Activated CD4-positive, alpha-beta T cell treated with anti-CD3 and anti-CD28 coated beads, Interleukin-10, Interleukin-2, amounts not matched to agents 100 ng/mL and 50 ng/mL, durations not matched to agents 16 hours and 8 hours (primary cell): ENCODE measurements at places on chromosomes 1 and 21.
A peak's percentile ranks its signal among the peaks of the same experiment; 100 is the strongest.

DNA sequence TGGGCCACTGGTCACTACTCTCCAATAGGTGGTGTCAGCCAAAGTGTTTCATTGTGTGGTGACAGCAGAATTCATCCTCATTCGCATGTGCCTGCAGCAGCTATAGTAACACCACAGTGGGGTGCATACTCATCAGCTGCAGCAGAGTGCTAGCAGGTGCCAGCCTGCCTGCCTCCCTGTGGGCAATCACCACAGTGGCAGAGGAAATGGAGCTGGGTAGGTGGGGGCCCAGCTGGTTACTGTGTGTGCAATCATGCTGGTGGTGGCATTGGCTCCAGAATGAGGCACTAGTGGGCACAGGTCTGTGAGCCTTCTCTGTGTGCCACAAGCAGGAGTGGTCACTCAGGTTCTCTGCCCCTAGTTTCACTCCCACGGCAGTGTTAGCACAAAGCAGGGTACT is 579.2 kb downstream of the PTPRC start:
- peak; percentile 7 for DNase-seq

GRCh38 chr1:3297756-3298155 is 156.7 kb upstream of the ARHGEF16 start:
- DNase-seq = no peak

GRCh38 chr1:60245324-60245723 is 171.8 kb upstream of the C1orf87 start:
- DNase-seq = no peak

DNA sequence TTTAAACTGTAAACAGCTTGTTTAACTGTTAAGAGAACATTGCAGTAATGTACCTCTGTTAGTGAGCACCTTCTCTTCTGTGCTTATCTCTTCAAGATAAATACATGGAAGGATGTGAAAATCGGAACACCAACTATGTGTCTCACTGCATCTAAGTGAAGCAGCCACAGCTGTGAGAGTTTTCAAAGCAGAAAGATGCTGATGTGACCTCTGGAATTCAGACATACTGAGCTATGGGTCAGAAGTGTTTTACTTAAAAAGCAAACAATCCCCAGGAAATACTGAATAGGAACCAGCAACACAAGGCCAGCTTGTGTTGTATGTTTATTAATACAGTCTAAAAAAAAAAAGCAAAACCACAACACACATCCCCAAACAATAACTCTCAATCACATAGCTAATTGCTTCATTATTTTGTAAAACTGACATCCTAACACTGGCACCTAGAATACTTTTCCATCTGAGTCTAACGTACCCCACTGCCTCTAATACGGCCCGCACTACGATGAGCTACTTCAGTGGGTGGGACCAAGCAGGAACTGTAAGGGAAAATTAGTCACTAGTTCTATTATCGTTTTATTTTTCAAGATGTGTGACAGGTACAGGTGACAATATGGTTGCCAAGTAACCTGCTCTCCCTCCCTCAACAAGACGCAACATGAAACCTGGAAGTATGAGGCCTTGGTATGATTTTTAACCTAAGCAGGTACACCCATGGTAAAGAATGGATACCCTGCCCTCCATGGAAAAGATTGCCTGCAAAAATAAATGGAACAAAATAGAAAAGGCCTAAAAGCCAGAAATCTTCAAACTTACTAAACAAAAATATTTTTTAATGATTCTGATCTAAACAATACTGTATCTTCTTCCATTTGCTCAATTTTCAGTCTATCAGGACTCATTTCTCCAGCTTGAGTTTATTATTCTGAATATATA is 13.9 kb downstream of the ERRFI1 start:
- no peak for DNase-seq

DNA sequence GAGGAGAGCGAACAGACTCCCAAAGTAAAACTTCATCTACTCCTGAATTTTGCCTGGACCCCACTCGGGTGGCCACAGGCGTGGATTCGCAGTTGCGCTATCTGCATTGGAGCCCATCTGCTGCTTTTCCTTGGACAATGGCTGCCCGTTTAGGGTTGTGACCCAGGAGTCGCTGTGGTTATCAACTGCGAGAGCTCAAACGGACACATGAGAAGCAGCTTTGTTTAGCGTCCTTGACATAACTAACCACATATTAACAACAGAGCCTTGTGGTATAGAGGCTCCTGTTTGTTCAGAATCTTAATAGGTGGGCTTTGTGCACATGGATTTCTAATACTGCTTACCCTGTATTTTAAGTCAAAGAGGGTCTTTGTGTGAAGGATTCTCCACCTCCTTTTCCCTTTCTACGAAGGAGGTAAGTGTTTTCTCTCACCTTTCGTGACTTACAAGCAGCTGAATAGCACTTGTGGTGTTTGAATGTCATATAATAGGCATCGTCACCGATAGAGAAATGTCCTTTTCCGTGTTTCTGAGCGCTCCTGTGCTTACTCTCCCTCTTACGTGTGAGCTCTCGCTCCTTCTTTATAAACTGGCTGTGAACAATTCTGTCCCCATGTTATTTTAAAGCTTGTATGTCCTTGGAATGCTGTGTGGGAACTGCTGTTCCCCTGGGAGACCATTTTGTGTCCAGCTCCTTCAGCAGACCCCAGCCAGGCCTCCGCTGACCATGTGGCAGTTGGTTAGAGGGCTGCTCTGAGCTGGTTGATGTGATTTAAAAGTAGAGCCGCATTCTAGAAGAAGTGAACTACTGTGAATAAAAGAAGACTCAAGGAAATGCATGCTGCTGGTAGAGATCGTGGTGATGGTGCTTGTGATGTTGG is 441.4 kb downstream of the RPS6KC1 start:
- no peak for DNase-seq

- DNase-seq = peak; percentile 44
These were observed 520 bp downstream of the TMEM201 start for GRCh38 chr1:9589144-9589718.

- DNase-seq = peak; percentile 26
These were observed 785.7 kb downstream of the ADGRL2 start for GRCh38 chr1:82586473-82586872.

- DNase-seq = no peak
These were observed 73.3 kb upstream of the PAXBP1 start for GRCh38 chr21:32844653-32845436.

DNA sequence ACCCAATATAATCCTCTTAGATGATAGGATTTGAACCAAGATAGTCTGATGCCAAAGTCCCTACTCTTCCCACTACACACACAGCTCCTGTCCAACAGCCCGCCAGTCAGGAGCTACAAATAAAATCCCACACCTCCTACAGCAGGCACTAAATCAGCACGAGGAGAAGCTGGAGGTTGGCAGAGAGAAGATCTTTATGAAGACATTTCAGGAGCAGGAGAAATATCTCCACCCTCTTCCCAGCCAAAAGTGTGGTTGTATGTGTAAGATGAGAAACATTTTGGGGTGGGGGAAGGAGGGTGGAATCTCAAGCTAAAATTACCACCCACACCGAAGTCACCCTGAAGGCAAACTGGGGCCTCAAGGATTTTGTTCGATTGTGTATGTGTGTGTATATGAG is 54.5 kb downstream of the PLXNA2 start:
- no peak for DNase-seq

DNA sequence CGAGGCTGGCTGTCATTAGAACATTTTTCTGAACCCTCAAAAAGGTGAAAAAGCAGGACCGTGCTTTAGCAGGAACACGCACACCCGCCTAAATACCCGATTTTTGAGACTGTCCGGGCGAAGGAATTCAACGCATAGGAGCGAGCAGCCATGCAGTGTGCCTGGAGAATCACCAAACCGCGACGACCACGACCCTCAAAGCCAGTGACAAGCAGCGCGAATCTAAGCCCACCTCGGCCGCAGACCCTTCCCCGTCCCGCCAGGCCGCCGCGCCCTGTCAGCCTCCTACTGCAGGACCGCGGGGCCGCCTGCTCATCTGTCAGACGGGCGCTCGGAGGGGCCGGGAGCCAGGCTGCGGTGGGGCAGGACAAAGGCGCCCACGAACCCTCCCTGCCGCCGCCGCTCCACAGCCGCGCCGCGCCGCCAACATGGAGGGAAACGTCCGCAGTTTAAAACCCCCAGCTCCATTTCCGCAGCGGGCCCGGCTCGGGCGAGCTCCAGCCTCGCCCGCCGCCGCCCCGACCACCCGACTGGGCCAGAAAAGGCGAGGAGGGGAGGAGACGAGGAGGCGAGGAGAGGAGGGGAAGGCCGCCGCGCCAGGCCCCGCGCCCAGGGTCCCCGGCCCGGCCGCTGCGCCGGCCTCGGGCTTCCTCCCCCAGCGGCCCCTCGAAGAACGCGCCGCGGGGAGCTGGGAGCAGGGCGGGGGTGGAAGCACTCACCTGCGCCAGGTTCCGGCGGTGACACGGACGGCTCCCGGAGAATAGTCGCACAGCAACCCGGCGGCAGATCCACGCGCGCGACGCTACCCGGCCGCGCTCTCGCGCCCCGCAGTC is at the start of gene LBR:
TSS of gene LBR (minus strand) at position 804 of the 833 bp plus-strand sequence. CDS start 3,963 bp downstream, outside the sequence.
- DNase-seq = peak; percentile 26

DNA sequence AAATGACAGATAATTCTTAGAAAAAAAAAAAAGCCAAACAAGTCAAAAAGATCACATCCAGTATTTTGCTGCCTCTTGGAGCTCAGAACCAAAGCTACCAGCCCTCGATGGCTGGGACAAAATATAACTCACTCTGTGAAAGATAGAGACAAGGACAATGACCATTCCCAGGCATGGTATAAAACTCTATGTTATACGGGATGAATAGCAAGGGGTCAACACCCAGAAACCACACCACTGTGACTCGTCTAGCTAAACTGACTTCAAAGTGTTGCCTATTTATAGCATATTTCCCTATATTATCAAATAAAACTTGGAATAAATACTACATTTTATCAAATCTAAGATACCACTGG is 10.1 kb downstream of the TMEM63A start:
- DNase-seq = no peak

DNA sequence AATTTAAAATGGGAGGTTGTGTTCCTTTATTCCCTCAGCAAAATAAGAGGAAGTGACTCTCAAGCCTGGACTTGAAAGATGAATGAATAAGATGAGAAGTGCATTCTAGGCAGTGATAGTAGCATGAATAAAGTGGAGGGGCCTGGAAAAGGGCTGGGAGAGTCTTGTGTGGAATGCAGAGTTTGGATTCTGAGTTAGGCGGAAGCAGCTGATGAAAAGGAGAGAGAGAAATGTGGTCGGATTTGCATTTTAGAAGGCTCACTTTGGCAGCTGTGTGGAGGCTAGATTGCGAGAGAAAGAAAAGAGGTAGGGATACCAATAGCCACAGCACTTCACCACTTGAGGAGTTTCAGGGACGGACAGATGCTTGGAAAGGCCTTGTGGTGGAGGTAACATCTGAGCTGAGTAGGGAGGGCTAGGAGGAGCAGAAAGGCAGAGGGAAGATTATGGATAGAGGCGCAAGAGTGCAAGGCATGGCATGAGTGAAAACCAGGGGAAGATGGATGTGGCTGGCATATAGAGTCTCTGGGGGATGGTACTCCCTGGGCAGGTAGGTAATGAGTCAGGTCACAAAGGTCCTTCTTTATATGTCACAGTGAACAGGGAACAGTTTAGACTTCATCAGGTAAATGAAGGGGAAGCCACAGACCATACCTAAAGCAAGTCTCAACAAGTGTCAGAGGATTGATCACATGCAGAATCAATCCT is 59.6 kb downstream of the ST3GAL3 start:
- no peak for DNase-seq
